ENCODE measurements at places on chromosomes 16 and 17.

DNA sequence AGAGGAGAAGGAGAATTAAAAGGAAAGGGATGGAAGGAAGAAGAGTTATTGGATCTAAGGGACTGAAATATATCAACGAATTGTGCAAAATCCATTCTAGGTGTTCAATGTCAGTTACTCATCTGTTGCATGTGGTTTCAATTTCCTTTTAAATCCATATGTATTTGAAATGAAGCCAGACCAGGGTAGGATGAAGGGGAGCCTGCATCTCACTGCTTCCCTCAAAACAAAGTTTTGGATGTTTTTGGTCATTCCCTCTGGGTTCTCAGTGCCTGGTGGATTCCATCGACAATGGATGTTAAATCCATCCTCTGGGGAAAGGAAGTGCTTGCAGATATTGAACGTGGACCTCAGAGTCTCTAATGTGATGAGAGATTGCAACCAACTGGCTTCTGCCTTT, 103.5 kb upstream of the XYLT1 start:
- DNase-seq = no peak

- no peak for DNase-seq
Observed at GRCh38 chr17:31078290-31078689, 16.5 kb upstream of the NF1 start.

GRCh38 chr16:10552998-10553491, 27.4 kb downstream of the EMP2 start:
- no peak for DNase-seq

GRCh38 chr16:29825145-29826044, 5.1 kb downstream of the MVP start:
- no peak for DNase-seq

DNA sequence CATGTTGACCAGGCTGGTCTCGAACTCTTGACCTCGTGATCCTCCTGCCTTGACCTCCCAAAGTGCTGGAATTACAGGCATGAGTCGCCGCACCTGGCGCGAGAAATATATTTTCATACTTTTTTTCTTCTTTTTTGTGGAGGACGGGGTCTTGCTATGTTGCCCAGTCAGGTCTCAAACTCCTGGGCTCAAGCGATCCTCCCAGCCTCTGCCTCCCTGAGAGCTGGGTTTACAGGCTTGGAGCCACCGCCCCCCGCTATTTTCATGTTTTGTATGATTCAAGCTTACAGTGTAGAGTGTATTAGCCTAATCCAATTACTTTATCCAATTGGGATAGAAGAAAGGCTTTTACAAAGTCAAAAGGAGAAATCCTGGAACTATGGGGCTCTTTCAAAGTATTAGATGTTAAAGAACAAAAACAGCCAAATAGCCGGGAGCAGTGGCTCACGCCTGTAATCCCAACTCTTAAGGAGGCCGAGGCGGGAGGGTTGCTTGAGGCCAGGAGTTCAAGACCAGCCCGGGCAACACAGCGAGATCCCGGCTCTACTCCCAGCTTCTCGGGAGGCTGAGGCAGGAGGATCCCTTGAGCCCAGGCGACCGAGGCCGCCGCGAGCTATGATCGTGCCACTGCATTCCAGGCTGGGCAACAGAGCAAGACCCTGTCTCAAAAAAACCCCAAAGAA, 1.4 kb upstream of the MAP1LC3B start:
- no peak for DNase-seq

- DNase-seq = no peak
Observed at GRCh38 chr17:39663340-39663687, 1.8 kb upstream of the TCAP start.

- no peak for DNase-seq
Observed at GRCh38 chr17:60386147-60387058, 5.5 kb downstream of the USP32 start.

GRCh38 chr16:5977329-5977728, 879.7 kb upstream of the EEF2KMT start:
- no peak for DNase-seq

GRCh38 chr16:71954699-71955195, 45.5 kb downstream of the PKD1L3 start:
- no peak for DNase-seq

GRCh38 chr17:63173450-63173849, 207.4 kb downstream of the TANC2 start:
- no peak for DNase-seq

DNA sequence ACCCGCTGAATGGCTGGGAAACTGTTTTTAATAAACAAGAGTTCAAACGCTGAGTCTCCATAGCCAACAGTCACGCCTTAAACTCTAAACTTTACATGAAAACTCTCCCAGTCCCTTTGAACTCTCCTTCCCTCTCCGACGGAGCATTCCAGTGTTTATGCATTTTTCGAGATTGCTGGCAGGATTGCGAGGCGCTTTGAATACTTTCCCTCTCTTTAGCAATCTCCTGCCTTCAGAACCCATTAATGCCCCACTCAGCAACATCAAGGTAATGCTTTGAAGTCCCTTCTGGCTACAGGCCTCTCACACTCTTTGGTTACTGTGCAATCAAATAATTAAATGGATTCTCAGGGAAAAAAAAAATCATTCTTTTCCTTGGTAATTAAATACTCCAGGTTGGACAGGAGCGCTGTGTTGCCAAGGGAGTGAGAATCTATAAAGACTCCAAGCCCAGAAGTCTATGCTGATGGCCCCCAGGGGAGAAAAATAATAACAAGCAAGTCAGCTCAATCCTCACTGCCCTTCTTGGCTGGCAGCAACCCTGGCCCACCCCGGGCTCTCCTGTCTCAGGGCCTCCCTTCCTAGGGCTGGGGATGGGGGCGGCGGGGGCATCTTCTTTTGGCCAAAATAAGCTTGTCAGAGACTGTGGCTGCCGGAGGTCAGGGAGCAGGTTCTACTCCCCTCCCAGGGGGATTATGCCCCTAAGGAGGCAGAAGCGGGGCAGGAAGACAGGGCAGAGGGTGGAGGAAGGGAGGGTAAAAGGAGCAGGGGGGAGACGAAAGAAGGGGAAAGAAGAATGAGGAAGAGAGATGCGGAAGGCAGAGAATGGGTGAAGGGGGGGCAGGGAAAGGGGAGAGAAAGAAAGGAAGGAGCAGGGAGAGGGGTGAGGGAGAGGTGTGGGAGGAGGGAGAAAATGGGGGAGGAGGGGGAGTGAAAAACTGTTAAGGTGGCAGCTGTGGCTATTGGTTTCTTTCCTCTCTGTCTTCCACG, 45.2 kb downstream of the AXIN2 start:
- no peak for DNase-seq

DNA sequence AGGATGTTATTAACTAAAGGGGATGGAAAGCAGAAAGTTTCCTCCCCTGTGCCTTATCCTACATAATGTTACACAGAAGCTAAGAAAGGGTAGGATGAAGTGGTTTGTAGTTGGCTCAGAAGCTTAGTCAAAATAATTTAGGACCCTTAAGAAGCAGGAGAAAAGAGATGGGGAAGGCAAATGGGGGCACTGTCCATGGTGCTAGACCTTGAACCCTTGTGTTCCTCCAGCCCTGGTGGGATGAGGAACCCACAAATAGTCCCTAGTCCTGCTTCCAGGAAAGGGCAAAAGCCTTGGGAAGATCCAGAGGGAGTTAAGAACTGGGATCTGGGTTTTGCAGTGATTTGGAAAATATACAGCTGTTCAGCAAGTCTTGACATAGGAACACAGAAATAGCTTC, 54.5 kb downstream of the SLC5A11 start:
- no peak for DNase-seq

DNA sequence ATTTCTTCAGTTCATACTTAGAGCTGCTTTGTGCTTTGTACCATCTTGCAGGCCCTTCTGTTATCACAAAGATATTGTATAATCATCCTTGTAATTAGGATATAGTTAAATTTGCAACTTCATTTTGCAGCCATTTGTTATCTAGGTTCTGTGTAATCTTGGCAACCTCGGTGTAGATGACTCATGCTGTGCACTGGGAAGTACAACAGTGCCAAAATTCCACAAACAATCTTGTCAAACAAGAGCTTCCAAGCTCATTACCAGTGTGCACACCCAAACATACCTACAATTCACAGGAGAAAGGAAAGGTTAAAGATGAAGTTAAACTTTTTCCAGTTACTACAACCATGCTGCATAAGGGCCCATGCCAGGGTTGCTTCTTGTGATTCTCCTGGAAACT, 1231.8 kb downstream of the CDH11 start:
- DNase-seq = no peak

- peak; percentile 61 for DNase-seq
Observed at GRCh38 chr17:35460354-35460851, 11.8 kb upstream of the SLFN13 start.

- no peak for DNase-seq
Observed at GRCh38 chr17:67534941-67535340, 157.9 kb downstream of the PITPNC1 start.

- no peak for DNase-seq
Observed at GRCh38 chr17:77526728-77527350, 386.1 kb downstream of the SEC14L1 start.

DNA sequence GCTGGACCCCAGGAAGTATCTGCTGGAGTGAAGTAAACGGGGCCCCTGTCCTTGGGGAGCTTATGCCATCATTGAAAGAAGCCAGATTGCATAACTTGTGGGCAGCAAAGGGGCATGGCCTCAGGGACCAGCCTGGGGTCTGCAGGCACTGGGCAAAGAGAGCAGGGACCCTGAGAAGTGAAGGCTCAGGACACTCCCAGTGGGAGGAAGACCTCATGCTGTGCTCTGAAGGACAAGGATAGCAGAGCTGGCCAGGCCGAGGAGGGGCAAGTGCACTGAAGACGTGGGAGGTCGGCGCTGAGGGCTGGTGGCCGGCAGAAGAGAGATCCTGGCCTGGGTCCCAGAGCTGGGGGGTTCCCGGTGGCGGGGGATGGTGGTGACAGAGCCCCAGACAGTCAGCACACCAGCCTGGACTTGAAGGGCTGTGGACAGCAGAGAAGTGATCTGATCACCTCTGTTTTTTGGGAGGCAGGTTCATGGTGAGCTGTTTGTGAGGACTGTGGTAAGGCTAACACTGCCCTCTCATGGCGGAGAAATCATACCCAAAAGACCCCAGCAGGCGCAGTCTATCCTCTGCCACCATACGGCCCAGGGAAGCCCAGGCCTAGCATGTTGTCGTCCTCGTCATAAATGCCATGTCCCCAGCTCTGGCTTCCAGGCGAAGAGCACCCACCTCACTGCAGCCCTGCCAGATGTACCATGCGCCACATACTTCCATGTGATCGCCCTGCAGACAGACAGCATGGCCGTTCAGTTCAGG, 7.1 kb upstream of the CNP start:
- no peak for DNase-seq

- DNase-seq = no peak
Observed at GRCh38 chr17:8048236-8048635, 9.4 kb downstream of the ALOX15B start.
